ENCODE measurements at places on chromosomes 4 and X.

DNA sequence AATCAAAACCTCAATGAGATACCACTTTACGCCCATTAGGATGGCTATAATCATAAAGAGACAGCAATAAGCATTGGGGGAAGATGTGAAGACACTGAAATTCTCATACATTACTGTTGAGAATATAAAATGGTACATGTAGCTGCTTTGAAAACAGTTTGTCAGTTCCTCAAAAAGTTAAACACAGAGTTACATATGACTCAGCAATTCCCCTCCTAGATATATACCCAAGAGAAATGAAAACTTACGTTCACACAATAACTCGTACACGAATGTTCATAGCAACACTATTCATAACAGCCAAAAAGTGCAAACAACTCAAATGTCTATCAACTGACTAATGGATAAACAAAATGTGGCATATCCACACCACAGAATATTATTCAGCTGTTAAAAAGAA lies 36.6 kb downstream of the PHF8 start:
- no peak overlapping the region for H3K27ac ChIP-seq
- no peak for DNase-seq
- no peaks in the 10 kb centered on the region for H3K27me3 ChIP-seq
- peaks cover 47% of the 10 kb centered on the region for H3K36me3 ChIP-seq
- H3K4me3 ChIP-seq = no peak overlapping the region

DNA sequence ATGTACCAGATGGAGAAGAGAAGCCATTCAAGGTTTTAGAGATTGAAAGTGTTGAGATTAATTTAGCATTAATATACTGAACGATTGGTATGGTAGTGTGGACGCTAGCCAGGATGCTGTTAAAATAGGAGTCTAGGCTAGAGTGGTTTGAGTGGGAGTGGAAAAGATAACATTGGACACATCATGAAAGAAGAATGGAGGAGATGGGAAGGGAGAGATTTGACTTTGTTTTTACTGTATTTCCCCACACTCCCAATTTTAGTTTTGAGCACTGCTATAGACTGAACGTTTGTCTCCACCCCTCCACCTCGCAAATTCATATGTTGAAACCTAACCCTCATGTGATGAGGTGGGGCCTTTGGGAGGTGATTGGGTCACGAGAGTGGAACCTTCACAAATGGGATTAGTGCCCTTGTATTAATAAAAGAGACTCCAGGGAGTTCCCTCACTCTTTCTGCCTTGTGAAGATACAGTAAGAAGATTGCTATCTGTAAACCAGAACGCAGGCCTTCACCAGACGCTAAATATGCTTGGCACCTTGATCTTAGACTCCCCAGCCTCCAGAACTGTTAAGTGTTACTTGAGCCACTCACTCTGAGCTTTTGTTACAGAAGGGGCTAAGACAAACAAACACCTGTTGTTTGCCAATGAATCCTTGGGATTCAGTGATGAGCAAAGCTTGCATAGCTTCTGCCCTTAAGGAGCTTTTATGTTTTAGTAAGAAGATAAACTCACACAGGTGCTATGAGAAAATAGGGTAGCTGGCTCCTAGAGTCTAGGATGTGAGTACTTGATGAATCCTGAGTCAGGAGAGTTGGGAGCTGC lies 25.8 kb downstream of the USP9X start:
- no peaks in the 10 kb centered on the region for H3K36me3 ChIP-seq
- H3K27ac ChIP-seq = no peak overlapping the region
- H3K4me3 ChIP-seq = no peak overlapping the region
- no peaks in the 10 kb centered on the region for H3K27me3 ChIP-seq
- DNase-seq = no peak
- no peaks in the 10 kb centered on the region for H3K4me1 ChIP-seq

DNA sequence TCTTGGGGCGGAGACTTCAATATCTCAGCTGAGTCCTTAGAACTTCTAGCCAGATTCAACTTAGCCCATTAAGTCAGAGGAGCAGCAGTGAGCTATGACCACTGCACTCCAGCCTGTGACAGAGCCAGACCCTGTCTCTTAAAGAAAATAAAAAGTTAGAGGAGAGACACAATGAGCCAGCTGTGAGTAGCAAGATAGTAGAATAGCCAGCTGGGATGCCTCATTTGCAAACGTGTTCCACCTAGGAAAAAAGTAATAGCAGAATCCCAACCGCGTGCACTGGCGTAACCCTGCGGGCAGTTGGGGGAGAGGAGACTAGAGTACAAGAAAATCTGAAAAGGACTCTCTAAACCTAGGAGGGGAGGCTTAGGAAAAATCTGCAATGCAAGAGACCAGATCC lies 133.2 kb upstream of the ANXA3 start:
- no peaks in the 10 kb centered on the region for H3K36me3 ChIP-seq
- DNase-seq = no peak
- no peaks in the 10 kb centered on the region for H3K27me3 ChIP-seq
- no peaks in the 10 kb centered on the region for H3K4me1 ChIP-seq
- H3K4me3 ChIP-seq = no peak overlapping the region

DNA sequence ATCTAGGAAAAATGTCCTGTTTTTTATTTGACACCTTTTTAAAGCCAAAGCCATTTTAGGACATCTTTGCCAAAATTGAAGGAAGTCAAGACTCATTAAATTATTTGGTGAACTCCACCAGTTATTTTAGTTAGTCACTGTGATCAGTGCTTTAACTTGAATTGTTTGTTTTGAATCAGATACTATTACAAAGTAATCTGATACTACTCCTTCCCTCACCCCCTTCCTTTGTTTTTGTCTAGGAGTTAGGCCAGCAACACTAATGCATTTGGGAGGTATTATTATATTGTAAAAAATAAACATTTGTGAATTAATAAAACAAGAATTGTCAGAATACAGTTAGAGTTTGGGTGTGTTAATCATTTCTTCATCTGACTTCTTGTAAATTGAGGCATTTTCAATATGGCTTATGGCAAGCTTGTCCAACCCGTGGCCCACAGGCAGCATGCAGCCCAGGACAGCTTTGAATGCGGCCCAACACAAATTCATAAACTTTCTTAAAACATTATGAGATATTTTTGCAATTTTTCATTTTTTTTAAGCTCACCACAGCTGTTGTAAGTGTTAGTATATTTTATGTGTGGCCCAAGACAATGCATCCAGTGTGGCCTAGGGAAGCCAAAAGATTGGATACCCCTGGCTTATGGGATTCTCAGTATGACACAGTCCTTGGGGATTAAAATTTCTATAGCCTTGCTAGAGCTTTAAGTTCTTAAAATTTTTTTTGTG lies 182.2 kb downstream of the BMPR1B start:
- no peaks in the 10 kb centered on the region for H3K36me3 ChIP-seq
- no peak for DNase-seq
- no peak overlapping the region for H3K4me3 ChIP-seq
- no peak overlapping the region for H3K27ac ChIP-seq
- H3K27me3 ChIP-seq = peaks cover 17% of the 10 kb centered on the region
- no peaks in the 10 kb centered on the region for H3K4me1 ChIP-seq

GRCh38 chr4:125011646-125012045 lies 299.1 kb upstream of the ANKRD50 start:
- no peak for DNase-seq
- no peaks in the 10 kb centered on the region for H3K27me3 ChIP-seq
- no peaks in the 10 kb centered on the region for H3K36me3 ChIP-seq
- H3K4me3 ChIP-seq = no peak overlapping the region
- H3K27ac ChIP-seq = no peak overlapping the region

DNA sequence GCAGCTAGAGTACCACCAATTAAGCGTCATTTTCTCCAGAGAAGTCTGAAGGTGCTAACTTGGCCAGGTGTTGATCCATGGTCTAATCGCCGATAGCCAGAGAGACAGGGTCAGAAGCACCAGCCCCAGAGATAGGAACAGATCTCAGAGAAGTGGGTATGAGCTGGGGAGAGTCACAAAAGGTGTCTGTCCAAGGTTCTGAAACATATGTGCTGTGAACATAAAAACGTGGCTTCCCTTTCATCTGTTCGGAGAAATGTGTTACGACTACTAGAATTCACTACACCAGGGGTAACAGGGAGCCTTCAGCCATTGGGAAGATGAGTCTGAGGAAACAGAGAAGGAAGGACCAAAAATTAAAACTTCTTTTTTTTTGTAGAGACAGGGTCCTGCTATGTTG lies 91.3 kb downstream of the FBXL5 start:
- no peak overlapping the region for H3K27ac ChIP-seq
- no peaks in the 10 kb centered on the region for H3K4me1 ChIP-seq
- no peaks in the 10 kb centered on the region for H3K27me3 ChIP-seq
- no peak overlapping the region for H3K4me3 ChIP-seq
- H3K36me3 ChIP-seq = peaks cover 39% of the 10 kb centered on the region

DNA sequence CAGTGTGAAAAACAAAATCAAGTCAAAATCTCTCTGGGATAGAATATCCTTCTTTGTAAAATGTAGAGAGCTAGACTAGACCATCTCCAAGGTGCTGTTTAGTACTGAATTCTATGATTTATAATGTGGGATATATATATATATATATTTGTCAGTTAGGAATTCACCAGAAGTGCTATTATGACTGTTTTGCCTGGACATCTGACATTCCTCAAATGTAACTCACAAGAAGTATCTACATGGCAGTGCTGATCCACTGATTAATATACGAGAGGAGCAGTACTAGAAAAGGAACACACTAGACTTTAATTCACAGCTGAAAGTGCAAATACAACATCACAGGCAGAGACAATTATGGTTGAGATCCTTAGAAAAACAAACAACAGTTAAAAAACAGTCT lies 208.9 kb downstream of the GBA3 start:
- no peaks in the 10 kb centered on the region for H3K36me3 ChIP-seq
- no peaks in the 10 kb centered on the region for H3K4me1 ChIP-seq
- H3K27ac ChIP-seq = no peak overlapping the region
- no peak for DNase-seq

DNA sequence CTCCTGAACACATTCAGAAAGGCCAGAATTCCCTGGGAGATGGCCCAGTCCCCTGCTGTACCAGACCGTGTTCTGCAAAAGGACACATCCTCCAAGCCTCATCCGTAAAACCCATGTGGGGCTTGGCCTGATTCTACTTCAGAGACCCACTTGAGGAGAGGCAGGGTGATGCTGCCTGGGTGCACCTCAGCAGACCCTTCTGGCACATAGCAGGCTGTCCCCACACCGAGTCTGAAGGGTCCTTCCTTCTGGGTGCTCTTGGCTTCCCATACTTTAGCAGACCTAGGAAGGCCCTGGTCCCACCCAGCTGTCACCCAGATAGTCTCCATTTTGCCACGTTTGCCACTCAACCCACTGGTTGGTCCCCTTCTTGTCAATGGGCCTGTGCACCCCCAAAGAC lies 270.1 kb upstream of the AGTR2 start:
- H3K27me3 ChIP-seq = no peaks in the 10 kb centered on the region
- no peak overlapping the region for H3K27ac ChIP-seq
- no peak overlapping the region for H3K4me3 ChIP-seq
- H3K4me1 ChIP-seq = no peaks in the 10 kb centered on the region

DNA sequence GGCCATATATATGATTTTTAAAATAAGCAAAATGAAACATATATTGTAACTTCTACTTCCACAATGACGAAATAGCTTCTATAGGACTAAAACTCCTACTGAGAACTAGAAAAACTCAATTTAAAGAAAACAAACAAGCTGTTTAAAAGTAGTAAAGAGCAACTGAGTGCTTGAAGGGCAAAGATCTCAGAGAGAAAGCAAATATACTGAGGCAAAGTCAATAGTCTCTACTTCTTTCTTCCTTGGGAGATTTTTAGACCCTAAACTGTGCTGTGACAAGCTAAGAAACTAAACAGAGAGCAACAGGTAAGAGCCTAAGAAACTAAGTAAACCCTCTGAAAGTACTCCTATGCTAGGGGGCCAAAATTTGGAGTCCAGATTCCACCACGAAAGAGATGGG lies 8.6 kb downstream of the RCHY1 start:
- no peaks in the 10 kb centered on the region for H3K27me3 ChIP-seq
- H3K4me3 ChIP-seq = no peak overlapping the region
- H3K36me3 ChIP-seq = no peaks in the 10 kb centered on the region
- peaks cover 13% of the 10 kb centered on the region for H3K4me1 ChIP-seq

DNA sequence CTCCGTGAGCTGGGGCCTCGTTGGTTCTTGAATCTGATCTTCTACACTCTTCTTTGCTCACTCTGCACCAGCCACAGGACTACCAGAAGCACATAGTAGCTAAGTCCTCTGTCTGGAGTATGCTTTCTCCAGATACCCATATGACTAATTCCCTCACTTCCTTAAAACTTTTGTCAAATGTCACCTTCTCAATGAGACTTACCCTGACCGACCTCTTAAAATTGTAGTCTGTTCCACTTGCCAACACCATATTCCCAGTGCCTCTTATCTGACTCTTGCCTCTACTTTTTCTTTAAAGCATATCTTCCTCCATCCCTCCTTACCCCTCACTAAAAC lies 10.0 kb downstream of the PARM1 start:
- H3K27me3 ChIP-seq = no peaks in the 10 kb centered on the region
- no peak overlapping the region for H3K27ac ChIP-seq
- H3K36me3 ChIP-seq = no peaks in the 10 kb centered on the region
- no peak for DNase-seq
- H3K4me3 ChIP-seq = no peak overlapping the region

DNA sequence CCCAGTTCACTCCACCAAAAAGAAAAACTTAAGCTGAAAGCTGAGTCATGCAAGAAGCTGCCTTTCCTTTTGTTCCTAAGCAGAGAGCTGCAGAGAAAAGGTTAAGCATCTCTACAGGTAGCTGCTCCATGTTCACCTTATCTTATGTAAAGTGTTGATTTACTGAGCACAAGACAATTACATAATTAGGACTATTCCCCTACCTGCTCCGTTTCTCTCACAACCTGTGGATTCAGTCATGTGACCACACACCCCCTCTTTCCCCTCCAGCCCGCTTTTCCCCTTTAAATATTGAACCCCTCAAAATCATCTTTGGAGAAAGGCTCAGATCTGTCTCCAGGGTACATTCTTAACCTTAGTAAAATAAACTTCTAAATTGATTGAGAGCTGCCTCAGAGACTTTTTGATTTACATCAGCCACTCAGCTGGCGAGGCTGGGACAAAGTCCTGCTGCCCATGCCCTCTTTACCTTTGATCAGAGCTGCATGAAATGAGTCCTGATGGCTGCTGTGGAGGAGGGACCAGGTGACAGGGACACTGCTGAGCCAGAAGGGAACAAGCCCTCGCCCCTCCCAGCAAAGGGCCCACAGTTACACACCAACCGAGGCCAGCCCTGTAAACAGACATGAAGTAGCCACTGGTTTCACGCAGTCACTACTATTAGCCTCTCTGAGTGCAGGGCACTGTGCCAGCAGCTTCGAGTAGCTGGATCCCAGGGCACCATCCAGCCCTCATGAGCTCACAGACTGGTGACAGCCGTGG lies 53.9 kb upstream of the C4orf50 start:
- no peaks in the 10 kb centered on the region for H3K36me3 ChIP-seq
- no peak for DNase-seq
- no peaks in the 10 kb centered on the region for H3K4me1 ChIP-seq
- no peaks in the 10 kb centered on the region for H3K27me3 ChIP-seq
- H3K27ac ChIP-seq = no peak overlapping the region

DNA sequence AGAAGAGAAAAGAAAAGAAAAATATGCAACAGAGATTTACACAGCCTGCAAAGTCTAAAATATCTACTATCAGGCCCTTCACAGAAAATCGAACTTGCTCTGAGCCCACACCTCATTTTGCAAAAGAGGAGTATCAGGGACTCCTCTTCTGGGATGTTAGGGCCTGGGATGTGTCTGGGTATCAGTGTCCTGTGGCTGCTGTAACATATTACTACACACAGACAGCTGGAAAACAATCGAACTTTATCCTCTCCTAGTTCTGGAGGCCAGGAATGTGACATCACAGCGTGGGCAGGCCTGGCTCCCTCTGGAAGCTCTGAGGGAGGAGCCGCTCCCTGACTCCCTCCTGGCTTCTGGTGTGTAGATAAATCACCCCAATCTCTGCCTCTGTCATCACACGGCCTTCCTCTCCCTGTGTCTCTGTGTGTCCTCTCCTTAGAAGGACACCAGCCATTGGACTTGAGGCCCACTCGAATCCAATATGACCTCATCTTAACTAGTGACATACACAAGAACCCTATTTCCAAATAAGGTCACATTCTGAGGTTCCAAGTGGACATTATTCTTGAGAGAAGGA lies 52.9 kb downstream of the PPP2R2C start:
- H3K27me3 ChIP-seq = peaks cover 10% of the 10 kb centered on the region
- H3K4me1 ChIP-seq = no peaks in the 10 kb centered on the region
- H3K27ac ChIP-seq = no peak overlapping the region
- DNase-seq = no peak
